ENCODE measurements at places on chromosomes 4 and X.

DNA sequence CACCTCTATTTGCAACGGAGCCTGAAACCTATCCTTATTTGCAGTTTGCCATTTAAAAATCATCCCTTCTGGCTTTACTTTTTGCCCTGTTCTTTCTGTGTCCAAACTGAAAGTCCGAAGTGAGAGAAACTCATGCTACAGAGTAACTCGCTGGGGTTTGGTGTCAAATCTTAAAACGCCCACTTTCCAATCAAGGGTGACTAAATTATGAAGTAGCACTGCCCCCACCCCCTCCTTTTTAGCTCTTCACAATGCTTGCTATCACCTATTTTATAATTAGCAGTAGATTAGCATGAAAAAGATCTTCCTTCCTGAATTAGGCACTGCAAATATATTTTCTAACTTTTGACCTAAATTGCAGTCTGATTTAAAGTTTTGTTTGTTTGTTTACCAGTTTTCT lies 52.5 kb downstream of the VGLL1 start:
- no peak for DNase-seq

GRCh38 chrX:8663325-8663724 lies 68.6 kb downstream of the ANOS1 start:
- DNase-seq, result peak; percentile 41

GRCh38 chrX:39896951-39897740 lies 200.6 kb downstream of the BCOR start:
- no peak for DNase-seq

- DNase-seq, result peak; percentile 50
Measured at GRCh38 chr4:174260099-174260498, 23.4 kb downstream of the FBXO8 start.

DNA sequence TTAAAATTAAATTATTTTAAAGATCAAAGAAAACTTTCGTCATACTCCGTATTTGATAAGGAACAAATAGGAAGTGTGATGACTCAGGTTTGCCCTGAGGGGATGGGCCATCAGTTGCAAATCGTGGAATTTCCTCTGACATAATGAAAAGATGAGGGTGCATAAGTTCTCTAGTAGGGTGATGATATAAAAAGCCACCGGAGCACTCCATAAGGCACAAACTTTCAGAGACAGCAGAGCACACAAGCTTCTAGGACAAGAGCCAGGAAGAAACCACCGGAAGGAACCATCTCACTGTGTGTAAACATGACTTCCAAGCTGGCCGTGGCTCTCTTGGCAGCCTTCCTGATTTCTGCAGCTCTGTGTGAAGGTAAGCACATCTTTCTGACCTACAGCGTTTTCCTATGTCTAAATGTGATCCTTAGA lies at the start of gene CXCL8:
TSS of gene CXCL8 (plus strand) at position 217 of the 426 bp plus-strand sequence. CDS start at position 307, 90 bp downstream.
- peak; percentile 70 for DNase-seq

GRCh38 chr4:87974856-87975462 lies 555 bp upstream of the SPP1 start:
- DNase-seq, result no peak

GRCh38 chr4:77613267-77613666 lies 7.6 kb downstream of the CXCL13 start:
- DNase-seq, result peak; percentile 18

GRCh38 chr4:120773641-120774040 lies 148.9 kb downstream of the PRDM5 start:
- no peak for DNase-seq

- DNase-seq, result peak; percentile 75
Measured at GRCh38 chrX:108224727-108225621, 133.4 kb downstream of the ATG4A start.

GRCh38 chr4:37964734-37965457 lies 4.7 kb downstream of the PTTG2 start:
- DNase-seq, result no peak

DNA sequence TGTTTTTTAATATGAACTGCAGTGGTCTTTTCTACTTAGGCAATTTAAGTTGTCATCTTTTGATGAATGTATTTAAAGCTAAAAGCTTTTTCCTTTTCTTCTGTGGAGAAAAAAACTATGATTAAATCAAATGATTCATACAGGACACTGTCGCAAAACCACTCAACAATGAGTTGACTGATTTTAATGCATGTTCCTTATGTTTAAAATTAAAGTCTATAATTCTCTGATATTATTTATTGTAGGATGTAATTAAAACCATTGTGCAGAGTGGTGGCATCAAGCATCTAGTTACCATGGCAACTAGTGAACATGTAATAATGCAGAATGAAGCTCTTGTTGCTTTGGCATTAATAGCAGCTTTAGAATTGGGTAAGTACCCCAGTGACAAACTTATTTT lies 172.5 kb downstream of the RAP1GDS1 start:
- DNase-seq, result no peak

GRCh38 chr4:158523990-158524535 lies 2.4 kb downstream of the RXFP1 start:
- no peak for DNase-seq

DNA sequence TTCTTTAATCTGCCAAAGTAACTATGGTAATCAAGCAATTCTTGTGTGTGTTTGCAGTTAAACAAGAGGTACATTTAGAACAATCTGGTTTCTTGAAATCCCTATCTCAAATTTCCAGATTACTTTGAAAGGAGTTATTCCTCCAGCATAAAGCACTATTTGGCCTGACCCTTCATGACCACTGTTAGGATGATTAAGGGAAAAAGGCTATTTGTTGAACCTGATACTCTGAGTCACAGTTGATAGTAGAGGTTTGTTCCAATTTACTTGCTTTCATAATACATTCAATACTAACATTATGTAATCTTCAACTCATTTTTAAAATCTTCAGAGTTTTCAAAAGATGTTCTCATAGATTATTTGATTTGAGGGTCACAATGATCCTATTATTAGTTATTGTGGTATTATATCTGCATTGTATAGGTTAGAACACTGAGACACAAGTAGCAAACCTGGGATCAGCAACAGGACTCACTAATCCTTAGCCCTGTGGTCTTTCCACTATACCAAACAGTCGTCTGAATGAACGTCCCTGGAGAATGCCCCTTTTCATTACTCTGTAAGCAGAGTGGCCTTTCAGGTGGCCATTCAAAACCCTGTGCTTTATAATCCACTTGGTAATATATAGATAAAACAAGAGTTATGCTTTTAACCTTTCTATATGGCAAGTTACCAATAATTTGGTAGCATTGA lies 8.1 kb upstream of the NDST4 start:
- no peak for DNase-seq

GRCh38 chr4:453267-453666 lies 45.7 kb downstream of the ZNF721 start:
- DNase-seq, result no peak

DNA sequence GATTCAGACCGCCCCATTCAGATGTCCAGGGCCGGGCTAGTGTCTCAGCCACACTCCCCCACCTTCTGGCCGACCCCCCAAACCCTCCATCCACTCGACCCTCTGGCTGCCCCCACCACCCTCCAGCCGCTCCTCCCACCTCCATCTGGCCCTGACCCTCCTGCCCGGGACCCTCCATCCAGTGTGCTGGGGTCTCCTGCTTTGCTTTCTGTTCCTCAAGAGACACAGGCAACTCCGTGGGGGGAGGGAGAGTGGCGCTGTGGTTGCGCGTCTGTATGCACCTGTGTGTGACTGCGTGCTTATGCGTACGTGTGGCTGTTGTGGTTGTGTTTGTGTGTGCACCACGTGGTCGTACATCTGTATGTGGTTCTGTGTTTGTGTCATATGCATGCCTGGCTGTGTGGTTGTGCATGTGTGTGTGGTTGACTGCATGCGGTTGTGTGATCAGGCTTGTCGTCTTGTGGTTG lies 33.3 kb downstream of the CPLX1 start:
- no peak for DNase-seq

GRCh38 chr4:38531141-38531727 lies 132.8 kb upstream of the KLF3 start:
- no peak for DNase-seq

GRCh38 chrX:149979126-149979644 lies 40.9 kb upstream of the EOLA2 start:
- DNase-seq, result no peak

GRCh38 chrX:24410514-24411189 lies 50.2 kb downstream of the SUPT20HL1 start:
- DNase-seq, result no peak

GRCh38 chrX:111460607-111461006 lies 48.6 kb upstream of the DCX start:
- no peak for DNase-seq

DNA sequence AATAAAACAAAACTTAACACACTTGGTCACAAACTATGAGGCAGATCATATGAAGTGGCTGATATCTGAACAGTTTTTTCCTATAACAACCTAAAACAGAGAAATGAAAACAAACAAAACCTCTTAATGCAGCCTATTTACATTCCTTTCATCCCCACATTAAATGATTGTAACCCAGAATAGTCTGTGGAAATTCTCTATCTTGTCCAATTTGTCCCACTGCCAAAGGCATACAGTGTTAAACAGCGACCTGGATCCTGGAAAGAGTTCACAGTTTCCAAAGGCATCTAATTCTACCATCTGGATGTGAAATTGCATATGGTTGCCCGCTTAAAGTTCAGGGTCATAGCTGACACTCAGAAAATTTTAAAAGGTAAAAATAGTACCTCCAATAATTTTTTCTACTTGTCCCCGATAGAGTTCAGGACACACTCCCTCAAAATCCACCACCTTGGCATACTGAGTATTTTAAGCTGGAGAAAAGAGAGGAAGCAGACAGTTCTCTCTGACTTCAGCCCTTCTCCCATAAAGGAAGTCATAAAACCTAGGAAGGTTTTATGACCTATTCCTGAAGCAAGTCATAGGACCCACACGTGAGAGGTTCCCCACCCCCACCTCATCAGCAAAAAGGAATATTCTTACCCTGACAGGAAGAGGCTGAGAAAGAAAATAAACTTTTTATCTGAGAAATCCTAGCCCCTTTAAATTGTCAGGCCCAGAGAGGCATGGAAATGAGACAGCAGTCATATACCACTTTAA lies 270.2 kb downstream of the PAPSS1 start:
- DNase-seq, result no peak

GRCh38 chr4:42710329-42710728 lies 53.4 kb upstream of the ATP8A1 start:
- DNase-seq, result no peak

GRCh38 chr4:15577508-15577907 lies 77.6 kb downstream of the FBXL5 start:
- no peak for DNase-seq

GRCh38 chr4:128590773-128591172 lies 218.7 kb upstream of the JADE1 start:
- DNase-seq, result peak; percentile 73

- DNase-seq, result no peak
Measured at GRCh38 chrX:38612281-38612680, 50.9 kb downstream of the TSPAN7 start.

- DNase-seq, result no peak
Measured at GRCh38 chr4:186013419-186014186, 55.4 kb upstream of the TLR3 start.

GRCh38 chrX:12153741-12154140 lies 15.5 kb downstream of the FRMPD4 start:
- no peak for DNase-seq

GRCh38 chrX:120147537-120147936 lies 10.9 kb upstream of the RHOXF2 start:
- no peak for DNase-seq

Measured in stomach (tissue), 19 donors.